ENCODE measurements at places on chromosomes 2 and 18. TPM values are rescaled to one million over a fixed set of nuclear protein-coding genes. Genes with fewer than 3 reads are reported as not detected.

TWIST2 gene
- polyA plus RNA-seq, result not detected

CIB4 gene
- not detected for polyA plus RNA-seq

CD8B2 gene
- polyA plus RNA-seq, result not detected

CRYGD gene
- not detected for polyA plus RNA-seq

COQ10B gene
- polyA plus RNA-seq, result 22.5 TPM

ASB18 gene
- polyA plus RNA-seq, result not detected

MC4R gene
- polyA plus RNA-seq, result 2.1 TPM

NCL gene
- 101 TPM for polyA plus RNA-seq

SCYGR3 gene
- polyA plus RNA-seq, result not detected

SAP130 gene
- 5.8 TPM for polyA plus RNA-seq

TCF4 gene
- 4.2 TPM for polyA plus RNA-seq

TBR1 gene
- polyA plus RNA-seq, result 4.5 TPM

TDRD15 gene
- polyA plus RNA-seq, result not detected
